ENCODE measurements at places on chromosomes 16 and 17. TPM values are rescaled to one million over a fixed set of nuclear protein-coding genes. Genes with fewer than 3 reads are reported as not detected.

The NEK8 gene
- total RNA-seq, result 5.1 TPM

The SLC35G6 gene
- not detected for total RNA-seq

The PRSS33 gene
- total RNA-seq, result not detected

The KCNJ16 gene
- not detected for total RNA-seq

The MRPS23 gene
- 39.4 TPM for total RNA-seq

GRCh38 chr16:17368446-17368845 lies 102.3 kb downstream of the XYLT1 start:
- DNase-seq, result no peak

DNA sequence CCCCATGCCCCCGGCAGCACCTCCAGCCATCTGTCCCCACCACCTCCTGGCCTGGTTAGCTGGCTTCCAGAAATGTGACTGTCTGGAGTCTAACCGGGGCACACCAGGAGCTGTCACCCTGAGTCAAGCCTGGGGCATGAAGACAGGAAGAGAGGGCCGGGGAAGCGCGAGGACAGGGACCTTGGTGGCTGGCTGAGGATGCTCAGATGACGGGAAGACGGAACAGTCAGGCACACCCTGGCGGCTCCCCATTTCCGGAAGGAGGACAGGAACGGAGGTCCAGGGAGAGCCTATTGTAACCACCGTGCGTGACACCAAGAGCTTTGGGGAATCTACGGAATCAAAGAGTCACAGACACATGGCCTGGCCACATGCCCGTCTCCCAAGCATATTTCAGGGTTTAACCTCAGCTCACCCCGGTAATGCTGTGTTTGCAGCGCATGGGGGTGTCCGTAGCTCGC lies 51.7 kb downstream of the SDK2 start:
- peak; percentile 42 for DNase-seq

GRCh38 chr17:63822537-63822936 lies 4.7 kb upstream of the PSMC5 start:
- DNase-seq, result no peak

DNA sequence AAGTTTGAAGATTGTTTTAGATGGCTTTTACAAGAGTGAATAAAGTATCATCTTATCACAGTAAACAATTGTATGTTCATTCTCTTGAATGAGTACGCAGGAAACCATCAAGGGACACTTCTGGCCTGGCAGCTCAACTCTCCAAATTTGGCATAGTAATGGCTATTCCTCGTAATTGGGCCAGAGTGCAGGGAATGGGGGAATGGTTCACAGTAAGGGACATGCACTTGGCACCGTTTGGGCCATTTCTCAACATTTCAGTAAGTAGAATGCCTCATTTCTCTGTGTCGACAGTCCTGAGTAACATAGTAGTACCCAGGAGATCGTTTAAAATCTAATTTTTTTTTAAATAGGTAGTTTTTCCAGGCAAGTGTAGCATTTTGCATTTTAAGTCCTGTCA lies 309.6 kb downstream of the KCNJ2 start:
- no peak for DNase-seq

- DNase-seq, result no peak
Measured at GRCh38 chr16:20870122-20870820, 29.9 kb downstream of the DCUN1D3 start.
